Stimulated activated CD8-positive, alpha-beta memory T cell treated with anti-CD3 and anti-CD28 coated beads, Interleukin-15, amount 100 ng/mL, for 4 hours (primary cell): ENCODE measurements at places on chromosomes 3 and 15.

DNA sequence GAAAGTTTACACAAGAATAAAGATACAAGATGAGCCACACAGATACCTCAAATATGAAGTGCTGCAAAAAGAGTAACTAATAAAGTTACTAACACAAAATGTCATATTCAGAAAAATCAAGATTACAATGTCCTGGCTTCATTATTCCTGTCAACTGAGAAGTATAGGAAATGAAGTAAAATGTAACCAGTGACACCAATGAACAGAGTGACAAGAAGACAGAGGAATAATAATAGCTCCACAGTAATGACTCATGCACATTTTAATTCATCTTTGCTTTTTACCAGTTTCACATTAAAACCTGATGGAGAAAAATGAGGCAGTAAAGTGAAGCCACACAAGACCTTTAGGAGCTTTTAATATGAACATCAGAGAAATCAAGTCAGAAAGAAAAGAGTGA is 214.1 kb downstream of the ZBBX start:
- DNase-seq, result no peak

- no peak for DNase-seq
Observed at GRCh38 chr15:50854601-50855490, 53.6 kb upstream of the AP4E1 start.

DNA sequence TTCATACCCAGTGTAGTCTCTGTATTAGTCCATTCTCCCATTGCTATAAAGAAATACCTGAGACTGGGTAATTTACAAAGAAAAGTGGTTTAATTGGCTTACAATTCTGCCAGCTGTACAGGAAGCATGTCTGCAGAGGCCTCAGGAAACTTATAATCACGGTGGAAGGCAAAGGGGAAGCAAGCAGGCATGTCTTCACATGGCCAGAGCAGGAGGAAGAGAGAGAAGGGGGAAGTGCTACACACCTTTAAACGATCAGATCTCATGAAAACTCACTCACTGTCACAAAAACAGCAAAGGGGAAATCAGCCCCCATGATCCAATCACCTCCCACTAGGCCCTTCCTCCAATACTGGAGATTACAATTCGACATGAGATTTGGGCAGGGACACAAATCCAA is 6.3 kb upstream of the PARP14 start:
- no peak for DNase-seq

GRCh38 chr3:158950178-158950901 is 148.5 kb downstream of the MFSD1 start:
- DNase-seq, result no peak

DNA sequence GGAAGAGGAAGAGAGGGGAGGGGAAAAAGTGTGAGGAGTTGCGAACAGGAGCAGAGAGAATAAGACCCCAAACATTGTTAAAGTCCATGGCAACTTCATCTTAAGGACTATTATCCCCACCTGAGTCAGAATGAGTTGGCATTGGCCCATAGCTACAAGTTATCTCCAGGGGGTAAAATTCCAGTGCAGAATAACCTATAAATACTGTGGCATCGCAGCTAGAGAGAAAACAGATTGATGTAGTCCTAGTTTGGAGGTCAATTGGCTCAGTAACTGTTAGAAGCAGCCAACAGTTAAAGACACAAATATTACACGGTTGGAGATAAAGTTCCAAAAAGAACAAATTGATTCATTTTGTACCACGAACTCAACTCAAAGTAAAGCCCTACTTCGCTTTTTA is 313.9 kb upstream of the CCDC54 start:
- DNase-seq, result no peak
